NCI-H460 (cell line): ENCODE measurements at places on chromosomes 6 and 20.

DNA sequence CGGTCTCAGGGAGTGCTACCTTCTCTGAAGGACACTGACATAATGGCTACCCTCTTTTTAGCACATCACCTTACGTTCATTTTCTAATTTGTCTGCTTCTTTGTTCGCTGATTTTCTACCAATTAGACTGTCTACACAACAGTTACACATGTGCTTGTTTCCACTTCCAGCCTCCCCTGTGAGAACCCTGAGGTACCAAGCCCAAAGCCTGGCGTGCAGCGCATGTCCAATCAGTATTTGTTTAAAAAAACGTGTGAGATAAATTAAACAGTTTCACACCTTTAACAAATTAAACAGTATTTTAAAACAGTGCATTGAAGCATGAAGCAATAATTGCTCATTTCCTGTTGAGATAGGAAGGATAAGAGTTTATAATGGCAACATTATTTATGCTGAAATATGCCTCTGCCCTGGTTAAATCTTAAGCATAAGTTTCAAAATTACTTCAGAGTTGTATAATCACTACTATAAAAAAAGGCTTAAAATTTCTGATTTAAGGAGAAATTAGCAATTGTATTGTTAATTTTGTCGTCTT is 88.9 kb downstream of the MAP3K5 start:
- DNase-seq, result no peak

DNA sequence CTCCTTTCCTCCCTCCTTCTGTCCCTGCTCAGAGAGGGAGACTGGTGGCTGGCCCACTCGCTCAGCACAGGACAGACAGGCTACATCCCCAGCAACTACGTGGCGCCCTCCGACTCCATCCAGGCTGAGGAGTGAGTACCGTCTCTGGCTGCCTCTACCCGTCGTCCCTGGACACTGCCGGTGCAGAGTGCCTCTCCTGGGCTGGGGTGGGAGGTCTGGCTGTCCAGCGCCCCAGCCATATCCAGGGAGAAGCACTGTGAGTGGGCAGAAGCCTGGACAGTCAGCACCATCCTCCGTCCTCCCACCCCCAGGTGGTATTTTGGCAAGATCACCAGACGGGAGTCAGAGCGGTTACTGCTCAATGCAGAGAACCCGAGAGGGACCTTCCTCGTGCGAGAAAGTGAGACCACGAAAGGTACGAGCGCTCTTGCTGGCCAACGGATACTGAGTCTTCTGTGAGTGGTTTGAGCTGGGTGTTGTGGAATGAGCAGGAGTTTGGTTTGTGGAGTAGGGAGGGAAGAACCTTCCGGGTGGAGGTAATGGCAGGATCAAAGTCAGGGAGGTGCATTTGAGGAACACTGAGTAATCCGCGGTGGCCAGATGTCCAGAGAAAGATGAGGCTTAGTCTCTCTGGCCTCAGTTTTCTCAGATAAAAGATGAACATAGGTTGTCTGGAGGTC is 48.1 kb downstream of the SRC start:
- DNase-seq, result no peak

DNA sequence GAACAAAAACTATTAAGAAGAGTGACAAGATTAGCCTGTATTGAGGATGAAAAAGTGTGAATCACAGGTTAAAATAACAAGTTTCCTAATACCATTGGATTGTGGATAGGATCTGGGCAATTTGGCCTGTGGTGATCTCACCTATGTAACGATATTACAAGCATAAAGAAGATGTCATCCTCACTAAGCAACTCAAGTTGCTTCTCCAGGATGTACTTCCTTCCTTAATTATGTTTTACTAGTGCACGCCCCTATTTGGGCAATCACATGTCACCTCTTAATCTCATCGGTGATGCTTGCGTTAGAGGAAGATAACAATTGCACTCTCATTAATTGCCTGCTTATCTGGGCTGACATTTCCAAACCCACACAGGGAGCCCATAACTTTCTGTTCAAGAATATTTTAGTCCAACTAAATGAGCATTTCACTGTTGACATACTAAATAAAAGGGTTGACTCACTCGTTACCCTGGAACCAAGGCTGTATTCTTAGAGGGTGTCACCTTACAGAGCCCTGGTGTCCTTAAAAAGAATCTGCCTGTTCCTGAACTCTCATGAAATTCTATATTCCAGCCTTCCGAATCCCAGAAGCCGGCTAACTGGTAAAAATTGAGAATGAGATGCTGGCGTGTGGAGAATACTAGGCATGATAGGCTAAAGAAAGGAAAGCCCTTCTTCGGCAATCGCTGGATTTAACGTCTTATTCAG is 88.2 kb upstream of the ATXN1 start:
- no peak for DNase-seq

DNA sequence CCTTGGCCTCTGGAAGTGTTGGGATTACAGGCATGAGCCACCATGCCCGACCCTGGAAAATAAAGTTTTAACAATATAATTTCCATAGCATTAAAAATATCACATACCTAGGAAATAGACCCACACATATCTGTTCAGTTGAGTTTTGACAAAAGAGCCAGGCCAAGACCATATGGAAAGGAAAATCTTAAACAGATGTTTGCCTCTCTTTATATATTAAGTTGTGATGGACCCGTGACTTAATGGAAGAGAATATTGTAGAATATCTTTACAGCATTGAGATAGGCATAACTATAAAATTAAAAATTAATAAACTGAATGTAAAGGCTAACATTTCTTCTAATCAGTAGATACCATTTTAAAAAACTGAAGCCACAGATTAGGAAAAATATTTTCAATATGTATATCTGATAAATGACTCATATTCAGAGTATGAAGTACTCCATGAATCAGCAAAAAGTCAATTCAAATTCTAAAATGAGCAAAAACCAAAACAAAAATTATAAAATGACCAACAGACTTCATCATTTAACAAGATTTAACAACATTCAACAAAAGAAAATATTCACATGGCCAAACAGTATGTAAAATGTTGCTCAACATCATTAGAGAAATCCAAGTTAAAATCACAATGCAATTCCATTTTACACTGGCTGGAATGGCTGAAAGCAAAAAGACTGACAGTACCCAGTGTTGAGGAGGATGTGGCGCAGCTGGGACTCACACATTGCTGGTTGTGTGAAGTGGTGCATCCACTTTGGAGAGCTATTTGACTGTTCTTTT is 43.3 kb downstream of the GTF2H5 start:
- no peak for DNase-seq

DNA sequence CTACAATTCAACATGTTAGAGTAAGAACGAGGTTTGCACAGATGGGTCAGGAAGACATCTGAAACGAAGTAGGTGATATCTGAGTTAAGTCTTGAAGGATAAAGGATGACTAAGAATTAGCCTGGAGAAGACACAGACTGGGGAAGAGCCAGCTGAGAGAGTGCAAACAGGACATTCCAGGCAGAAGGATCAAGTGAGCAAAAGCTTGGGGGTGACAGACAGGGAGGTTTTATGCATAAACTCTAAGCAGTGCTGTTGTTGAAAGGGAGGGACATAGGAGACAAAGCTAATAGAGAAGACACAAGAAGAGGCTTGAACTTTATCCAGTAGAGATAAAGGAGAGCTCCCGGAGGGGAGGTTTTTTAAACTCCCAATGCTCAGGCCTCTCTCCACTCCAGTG is 15.0 kb upstream of the ETV7 start:
- no peak for DNase-seq

GRCh38 chr6:117951783-117952182 is 44.7 kb downstream of the SLC35F1 start:
- DNase-seq, result no peak

- DNase-seq, result no peak
These were observed 157.8 kb downstream of the SCML4 start for GRCh38 chr6:107666084-107666980.

- no peak for DNase-seq
These were observed 474.3 kb downstream of the RFPL4B start for GRCh38 chr6:112821476-112821875.

- DNase-seq, result no peak
These were observed 73.3 kb downstream of the PCSK2 start for GRCh38 chr20:17300113-17300512.

GRCh38 chr6:41813469-41813868 is 26.0 kb downstream of the TOMM6 start:
- no peak for DNase-seq

DNA sequence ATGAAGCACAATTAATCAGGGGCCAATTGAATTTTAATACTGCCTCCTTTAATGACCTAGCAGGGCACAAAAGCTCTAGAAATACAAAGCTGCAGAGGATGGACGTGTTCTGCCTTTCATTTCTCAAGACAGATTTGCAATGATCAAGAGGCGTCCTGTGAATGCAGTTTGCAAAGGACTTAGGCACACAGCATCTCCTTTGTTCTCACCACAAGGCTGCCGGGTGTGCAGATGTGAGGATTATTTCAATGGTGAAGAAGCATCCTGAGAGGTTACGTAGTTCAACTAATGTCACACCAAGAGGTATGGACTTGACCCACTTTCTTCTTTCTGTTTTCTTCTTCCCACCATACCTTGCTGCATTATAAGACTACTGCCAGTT is 42.9 kb upstream of the SPTLC3 start:
- DNase-seq, result no peak

- DNase-seq, result no peak
These were observed 256.4 kb downstream of the TMEM242 start for GRCh38 chr6:157066781-157067491.

GRCh38 chr6:52522151-52522626 is 54.7 kb downstream of the TRAM2 start:
- DNase-seq, result no peak

GRCh38 chr6:92364948-92365541 is 1054.3 kb downstream of the EPHA7 start:
- DNase-seq, result no peak

DNA sequence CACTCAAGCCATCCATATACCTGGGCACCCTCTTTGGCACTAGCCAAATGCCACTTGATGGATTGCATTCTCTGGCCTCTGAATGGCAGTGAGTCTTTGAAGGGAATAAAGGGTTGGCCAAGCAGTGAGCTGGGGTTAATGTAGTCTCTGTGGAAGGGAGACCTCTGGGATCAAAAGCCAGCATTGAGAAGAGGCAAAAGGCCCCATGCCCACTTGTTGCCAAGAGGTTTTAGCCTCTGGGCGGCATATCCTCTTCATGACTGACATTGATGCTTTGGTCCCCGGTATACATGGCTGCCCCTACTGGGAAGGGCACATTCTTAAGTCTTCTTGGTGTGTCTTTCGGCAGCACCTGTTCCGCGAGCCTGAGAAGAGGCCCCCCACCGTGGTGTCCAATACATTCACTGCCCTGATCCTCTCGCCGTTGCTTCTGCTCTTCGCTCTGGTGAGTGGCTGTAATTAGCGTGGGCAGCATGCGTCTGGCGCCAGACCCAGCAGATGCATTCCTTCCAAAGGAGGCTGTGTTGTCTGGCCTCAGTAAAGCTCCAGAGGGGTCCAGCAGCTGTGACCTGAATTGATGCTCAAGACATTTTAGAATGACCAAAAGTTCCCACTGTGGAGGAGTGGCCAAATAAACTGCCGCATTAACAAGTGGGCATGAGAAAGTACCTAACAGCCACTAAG is 29.5 kb downstream of the GHRH start:
- no peak for DNase-seq

DNA sequence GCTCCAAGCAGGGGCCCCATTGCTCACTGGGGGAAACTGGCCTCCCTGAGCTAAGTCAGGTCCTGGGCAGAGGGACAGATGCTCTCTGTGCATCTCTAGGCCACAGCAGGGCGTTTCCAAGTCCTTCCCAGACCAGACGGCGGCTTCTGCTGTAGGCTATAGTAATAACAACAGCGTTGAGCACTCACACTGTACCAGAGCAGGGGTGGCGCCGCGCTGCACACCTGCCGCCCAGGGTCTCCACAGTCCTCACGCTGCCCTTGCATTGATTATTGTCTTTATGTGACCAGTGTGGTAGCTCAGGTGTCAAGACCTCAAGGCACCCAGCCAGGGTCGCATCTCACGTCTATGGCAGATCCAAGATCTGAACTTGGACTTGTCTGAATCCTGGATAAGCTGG is 14.9 kb upstream of the CCN5 start:
- DNase-seq, result no peak

- no peak for DNase-seq
These were observed 69.4 kb downstream of the FOXC1 start for GRCh38 chr6:1679031-1679687.

DNA sequence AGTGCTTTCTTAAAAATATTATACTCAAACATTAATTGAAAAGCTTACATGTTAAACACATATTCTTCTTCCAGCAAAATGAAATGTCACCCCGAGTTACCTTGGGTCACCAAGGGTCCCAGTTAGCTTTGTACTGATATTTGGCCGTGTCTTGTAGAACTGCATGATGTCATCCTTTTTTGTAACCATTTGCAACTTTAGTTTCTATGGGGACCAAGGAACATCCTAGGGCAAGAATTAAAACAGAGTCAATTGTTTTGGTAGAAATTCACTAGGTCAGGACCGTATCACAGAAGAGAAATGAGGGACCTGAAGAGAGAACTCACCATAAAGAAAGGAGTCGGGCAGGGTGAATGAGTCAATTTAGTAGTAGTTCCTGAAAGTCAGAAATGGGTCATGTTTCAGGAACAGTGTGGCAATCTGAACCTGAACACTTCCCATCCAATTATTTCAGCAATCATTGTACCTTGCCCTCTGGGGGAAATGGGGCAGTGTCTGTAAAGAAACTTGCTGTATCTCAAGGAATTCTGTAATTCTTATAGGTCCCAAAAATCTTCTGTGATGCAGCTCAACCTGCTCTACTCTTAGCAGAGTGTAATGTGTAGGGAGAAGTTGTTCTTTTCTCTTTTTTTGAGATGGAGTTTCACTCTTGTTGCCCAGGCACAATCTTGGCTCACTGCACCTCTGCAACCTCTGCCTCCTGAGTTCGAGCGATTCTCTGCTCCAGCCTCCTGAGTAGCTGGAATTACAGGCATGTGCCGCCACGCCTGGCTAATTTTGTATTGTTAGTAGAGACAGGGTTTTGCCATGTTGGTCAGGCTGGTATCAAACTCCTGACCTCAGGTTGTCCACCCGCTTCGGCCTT is 5.3 kb upstream of the AKAP7 start:
- no peak for DNase-seq

DNA sequence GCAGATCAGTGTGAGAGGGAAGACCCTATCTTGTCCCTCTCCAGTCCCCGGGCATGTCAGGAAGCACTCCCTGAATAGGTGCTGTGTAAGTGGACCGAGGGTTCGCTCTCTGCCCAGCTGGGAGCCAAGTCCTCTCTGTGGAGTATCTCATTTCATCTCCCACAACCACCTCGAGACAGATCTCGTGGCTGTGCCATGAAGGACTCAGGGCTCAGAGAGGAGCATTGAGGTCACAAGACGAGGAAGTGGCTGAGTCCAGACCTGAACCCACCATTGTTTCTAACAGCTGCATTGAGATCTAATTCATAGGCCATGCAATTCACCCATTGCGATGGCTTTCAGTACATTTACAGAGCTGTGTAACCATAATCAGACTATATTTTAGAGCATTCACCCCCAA is 34.7 kb upstream of the STX16 start:
- DNase-seq, result no peak

DNA sequence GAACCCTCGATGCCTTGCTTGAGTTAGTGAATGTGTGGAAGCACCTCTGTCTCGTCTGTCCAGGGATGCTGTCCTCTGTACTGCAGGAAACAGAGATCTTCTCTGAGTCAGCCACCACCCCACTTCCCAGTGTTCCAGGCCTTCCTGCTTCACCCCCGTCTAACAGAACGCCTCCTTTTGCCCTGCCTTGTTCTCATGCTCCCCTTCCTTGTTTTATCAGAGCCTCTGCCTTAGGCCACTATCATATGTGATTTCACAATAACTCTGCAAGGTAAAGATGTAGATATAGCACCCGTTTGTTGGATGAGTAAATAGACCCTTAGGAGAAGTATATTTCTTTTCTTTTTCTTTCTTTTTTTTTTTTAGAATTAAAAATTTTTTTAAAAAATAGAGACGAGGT is 106.7 kb upstream of the CLDN20 start:
- DNase-seq, result no peak
